ENCODE measurements at places on chromosomes 1 and 21.

DNA sequence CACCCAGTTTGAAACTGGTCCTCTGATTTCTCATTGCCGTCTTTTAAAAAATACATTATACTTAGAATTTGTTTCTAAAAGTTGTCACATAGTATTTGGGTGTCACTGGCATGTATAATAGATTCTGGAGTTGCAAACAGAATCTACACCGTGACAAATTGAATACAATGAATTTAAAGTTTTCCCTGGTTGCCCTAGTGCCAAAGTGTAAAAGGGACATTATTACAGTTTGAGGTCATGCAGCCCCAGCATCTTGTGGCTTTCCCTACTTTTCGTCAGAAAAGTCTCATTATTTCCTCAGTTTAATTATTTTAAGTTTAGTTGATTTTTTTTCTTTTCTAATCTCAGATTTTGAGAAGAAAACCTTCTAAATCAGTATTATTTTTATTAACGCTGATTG lies 155.9 kb downstream of the DISP1 start:
- DNase-seq = no peak

DNA sequence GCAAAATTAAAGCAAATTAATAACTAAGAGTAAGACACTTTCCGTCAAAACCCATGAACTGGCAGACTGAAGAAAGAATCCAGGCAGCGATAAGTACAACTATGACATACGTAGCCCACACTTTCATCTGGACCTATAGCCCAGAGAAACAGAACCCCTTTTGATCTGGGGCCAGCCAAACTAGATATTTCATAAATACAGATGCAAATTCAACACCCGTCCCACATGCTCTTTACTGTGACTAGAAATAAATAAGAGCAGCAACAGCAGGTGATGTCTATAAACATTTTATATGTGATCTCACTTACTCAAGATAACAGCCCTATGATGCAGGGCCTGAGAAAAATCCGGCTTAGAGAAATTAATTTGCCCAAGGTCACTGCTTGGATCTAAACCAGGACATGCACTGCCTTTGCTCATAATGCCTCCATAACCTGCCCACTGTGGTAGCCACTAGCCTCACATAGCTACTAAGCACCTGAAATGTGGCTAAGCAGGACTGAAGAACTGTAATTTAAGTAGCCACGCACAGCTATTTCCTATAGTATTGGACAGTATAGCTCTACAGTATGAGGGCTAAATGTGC lies 130.2 kb downstream of the TGFBR3 start:
- DNase-seq = no peak

GRCh38 chr1:113963281-113963906 lies 15.9 kb upstream of the OLFML3 start:
- no peak for DNase-seq

DNA sequence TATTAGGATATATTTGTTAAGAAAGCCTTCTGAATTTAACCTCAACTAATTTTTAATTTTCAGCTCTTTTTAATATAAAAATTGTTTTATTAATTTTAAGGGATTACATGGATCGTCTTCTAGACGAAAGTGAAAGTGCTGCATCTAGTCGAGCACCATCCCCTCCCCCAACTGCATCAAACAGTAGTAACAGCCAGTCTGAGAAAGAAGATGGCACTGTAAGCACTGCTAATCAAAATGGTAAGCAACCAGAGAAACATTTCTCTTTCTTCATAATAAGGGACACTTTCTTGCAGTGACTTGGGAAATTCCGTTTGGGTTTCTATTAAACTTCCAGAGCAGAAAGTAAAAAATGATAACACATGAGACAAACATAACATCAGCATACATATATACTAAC lies 56.9 kb downstream of the MIER1 start:
- DNase-seq = no peak

DNA sequence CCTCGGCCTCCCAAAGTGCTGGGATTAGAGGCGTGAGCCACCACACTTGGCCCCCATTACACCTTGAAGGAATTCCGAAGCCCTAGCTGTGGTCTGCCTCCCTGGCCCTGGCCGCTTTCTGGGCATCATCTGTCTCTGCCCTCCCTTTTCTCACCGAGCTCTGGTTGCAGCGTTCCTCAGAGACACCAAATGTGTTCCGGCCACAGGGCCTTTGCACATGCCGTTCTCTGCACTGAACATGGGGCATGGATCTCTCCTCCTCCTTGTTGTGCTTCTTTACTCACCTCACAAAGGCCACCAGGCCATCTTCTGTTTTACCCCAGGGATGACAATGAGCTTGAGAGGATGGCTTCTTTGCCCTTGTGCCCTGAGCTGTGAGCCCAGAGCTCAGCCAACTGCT lies 39.3 kb downstream of the CA6 start:
- DNase-seq = no peak

DNA sequence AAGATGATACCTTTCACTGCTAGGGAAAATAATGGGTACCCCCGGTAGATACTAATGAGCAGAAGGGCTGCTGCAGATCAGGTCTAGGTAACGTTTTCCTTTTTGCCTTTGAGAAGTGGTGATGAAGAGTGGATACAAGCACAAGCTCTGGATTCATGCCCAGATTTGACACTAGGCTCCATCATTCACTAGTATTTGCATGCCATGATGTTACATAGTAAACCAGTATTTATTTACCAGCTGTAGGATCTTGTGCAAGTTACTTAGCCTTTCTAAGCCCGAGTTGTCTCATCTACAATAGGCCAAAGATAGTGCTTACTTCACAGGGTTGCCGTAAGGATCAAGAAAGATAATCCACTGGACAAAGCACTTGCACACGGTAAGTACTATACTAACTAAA lies 14.2 kb downstream of the PTPN14 start:
- peak; percentile 11 for DNase-seq

- no peak for DNase-seq
Measured at GRCh38 chr1:173733912-173734311, 19.1 kb downstream of the KLHL20 start.

- no peak for DNase-seq
Measured at GRCh38 chr1:222697826-222698225, 14.5 kb downstream of the AIDA start.

- DNase-seq = no peak
Measured at GRCh38 chr21:25734654-25734903, 125 bp downstream of the ATP5PF start.

DNA sequence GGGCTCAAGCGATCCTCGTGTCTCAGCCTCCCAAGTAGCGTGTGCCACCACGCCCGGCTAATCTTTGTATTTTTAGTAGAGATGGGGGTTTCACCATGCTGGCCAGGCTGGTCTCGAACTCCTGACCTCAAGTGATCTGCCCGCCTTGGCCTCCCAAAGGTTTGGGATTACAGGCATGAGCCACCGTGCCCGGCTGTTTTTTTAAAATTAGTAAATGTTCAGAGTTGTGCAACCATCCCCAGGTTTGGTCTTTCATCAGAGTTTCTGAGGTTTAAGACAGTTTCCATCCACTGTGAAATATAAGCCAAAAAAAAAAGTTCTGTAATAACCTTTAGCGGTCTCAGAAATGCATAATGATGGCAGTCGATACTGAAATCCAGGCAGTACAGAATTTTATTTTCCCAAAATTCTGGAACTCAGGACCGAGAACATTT lies 550 bp upstream of the SYT11 start:
- DNase-seq = no peak

Data from NCI-H2171 treated with DMSO at 0.1 percent for 48 hours (cell line).